ENCODE measurements at places on chromosomes 13 and 19.

- DNase-seq: no peak
Measured at GRCh38 chr13:99766641-99767045, 204.9 kb downstream of the ZIC5 start.

DNA sequence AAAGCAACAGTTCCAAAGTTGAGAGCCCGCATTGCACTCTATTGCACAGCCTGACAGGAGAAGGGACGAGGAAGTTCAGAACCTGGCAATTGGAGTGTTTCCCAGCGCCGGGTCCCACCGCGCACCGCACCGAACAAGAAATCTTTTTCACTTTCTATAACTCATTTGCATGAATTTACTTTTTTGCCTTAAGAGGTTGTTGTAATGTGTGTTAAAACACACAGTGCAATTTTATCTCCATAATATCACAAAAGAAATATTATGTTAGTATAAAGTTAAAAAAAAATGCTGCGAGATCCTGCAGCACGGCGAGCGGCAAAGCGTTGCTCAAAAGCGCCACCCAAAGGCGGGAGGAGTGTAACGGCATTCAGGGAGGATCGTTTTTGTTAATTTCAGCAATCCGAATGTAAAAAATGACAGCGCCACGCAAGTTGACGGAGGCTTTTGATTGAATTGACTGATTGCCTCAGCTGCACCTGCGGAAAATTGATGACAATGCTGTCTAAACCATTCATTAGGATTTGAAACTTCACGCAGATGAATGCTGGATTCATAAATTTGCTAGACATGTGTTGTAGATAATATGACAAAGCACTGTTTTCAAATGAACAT lies 303.6 kb upstream of the ZNF507 start:
- DNase-seq: no peak

DNA sequence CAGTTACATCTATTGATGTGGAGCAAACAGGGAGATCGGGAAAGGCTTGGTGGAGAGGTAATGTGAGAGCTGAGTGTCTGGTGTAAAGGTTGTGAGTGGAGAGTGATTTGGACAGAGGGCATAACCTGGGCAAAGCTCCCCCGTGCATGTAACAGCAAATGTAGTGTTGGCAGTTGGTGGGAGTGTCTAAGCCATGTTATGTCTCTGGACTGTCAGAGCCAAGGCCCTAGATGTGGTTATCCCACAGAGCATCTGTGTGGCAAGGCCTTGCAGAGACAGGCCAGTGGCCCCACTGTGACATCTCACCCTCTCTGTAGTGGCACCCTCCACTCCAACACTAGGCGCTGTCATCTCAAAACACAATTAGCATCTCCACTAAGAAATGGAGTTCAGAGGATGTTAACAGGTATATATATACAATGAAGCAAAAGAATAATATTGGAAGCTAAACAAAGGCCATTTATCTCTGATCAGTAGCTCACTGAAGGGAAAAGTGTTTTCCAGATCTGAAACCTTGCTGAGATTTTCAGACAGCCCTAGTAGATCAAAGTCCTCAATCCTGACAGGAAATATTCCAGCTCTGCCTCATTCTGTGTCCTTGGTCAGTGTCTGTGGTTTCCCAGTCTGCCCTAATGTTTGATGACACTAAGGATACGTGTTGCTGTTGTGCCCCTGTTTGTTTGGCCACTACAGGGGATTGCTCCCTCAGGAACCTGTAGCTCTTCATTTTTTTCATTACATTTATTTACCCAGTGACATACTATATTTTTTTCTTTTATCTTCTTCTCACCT lies 20.2 kb downstream of the POLR1D start:
- DNase-seq: no peak

- no peak for DNase-seq
Measured at GRCh38 chr13:62085337-62086229, 669.9 kb upstream of the PCDH20 start.

GRCh38 chr13:49497272-49497671 lies 1.5 kb downstream of the PHF11 start:
- DNase-seq: no peak

DNA sequence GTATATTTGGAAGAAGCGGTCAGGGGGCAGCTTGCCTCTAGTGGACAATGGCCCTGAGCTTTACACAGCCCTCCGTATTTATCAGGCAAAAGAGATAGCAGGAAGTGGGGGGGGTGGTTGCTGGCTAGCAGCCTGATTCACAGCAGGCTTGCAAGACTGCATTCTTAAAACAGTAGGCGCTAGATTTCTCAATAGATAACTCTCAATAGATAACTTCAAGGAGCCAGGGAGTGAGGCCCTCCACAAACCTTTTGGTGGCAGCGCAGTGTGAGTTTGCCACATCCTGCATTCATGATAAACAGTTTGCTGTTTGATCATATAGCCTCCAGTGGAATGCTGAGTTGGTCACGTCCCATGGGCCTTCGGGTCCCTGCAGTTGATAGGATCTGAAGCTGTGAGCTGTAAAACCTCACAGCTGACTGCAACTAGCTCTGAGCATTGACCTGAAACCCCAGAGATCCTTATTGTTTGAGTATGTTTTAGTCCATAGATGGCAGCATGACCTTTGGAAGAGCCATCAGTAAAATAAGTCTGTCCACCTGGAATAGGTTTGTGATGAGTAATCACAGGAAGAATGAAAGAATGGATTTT lies 12.2 kb downstream of the FPR3 start:
- no peak for DNase-seq

- no peak for DNase-seq
Measured at GRCh38 chr13:34351134-34351533, 533.2 kb downstream of the RFC3 start.

DNA sequence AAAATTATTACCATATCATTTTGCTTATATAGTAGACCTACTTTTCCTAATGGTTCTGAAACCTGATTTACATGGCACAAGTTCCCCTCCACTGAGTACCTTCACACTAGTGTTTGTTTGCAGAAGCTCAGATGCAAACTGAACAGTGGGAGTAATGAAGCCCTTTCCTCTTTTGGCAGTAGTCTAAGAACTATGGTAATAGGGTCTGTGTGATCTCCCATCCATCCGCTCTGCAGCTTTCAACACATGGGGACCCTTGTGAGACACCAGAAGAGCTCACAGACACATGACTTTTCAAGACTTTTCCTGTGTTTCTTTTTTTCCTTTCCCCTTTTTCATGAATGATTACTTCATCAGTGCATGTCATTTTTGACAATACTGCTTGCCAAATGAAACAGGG lies 336.0 kb downstream of the ATP8A2 start:
- no peak for DNase-seq

DNA sequence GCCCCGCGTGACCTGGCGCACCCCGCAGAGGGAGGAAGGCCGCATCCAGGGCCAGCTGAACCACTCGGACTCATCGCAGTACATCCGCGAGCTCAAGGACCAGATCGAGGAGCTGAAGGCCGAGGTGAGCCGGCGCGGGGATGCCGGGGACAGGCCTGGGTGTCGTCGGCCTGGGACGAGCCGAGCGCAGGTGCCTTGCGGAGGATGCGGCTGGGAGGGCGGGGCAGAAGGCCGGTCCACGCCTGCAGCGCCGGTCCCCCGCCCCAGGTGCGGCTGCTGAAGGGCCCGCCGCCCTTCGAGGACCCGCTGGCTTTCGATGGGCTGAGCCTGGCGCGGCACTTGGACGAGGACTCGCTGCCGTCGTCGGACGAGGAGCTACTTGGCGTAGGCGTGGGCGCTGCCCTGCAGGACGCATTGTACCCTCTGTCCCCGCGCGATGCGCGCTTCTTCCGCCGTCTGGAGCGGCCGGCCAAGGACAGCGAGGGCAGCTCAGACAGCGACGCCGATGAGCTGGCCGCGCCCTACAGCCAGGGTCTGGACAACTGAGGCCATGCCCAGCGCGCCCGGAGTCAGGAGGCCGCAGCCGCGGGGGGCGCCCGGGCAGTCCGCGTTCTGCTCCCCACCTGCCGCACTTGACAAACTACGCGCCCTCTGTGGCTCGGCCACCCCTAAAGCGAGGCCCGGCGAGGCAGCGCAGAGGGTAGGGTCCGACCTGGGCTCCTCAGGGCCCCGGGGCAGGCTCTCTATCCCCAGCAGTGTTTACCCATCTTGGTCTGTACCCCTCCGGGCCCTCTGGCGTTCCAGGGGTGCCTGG lies 10.8 kb downstream of the PRR36 start:
- DNase-seq: no peak

Measured in anterior cingulate cortex (tissue), 58 donors.